ENCODE measurements at places on chromosomes 6 and 20.

DNA sequence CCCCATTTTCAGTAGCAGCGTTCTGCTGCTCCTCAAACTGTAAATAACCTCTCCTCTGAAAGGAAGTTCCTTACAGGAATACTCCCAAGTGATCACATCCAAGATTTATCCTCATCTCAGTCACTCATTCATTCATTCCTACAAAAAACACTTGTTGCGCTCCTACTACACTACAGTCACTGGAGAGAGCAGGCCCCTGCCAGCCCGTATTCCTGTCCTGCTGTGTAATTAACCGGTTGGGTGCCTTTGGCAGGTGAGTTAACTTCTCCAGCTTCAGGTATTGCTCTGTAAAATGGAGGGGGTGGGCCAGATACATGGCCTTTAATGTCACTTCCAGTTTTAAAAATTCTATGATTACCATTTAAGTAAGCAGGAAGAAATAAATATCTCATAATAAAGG is 15.0 kb upstream of the ZBTB24 start:
- DNase-seq, result no peak

DNA sequence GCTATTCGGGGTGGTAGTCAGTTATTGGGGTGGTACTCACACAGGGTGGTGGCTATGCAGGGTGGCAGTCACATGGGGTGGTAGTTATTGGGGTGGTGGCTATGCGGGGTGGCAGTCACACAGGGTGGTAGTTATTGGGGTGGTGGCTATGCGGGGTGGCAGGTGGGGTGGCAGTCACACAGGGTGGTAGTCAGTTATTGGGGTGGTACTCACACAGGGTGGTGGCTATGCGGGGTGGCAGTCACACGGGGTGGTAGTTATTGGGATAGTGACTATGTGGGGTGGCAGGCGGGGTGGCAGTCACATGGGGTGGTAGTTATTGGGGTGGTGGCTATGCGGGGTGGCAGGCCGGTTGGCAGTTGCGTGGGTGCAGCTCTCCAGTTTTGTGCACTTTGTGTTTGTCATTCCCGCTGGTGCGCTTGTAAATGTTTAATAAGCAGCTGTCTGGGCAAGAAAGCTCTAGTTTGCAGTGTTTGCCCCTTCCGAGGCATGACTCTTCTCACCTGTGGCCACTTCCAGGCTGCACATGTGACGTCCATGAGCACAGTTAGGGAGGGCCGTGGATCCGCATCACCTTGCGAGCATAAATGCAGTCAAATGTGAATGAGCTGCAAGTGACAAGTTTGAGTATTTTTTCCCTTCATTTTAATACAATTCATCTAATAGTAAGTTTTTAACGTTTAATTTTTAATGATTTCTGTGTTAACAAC is 219.0 kb upstream of the CST7 start:
- DNase-seq, result no peak

DNA sequence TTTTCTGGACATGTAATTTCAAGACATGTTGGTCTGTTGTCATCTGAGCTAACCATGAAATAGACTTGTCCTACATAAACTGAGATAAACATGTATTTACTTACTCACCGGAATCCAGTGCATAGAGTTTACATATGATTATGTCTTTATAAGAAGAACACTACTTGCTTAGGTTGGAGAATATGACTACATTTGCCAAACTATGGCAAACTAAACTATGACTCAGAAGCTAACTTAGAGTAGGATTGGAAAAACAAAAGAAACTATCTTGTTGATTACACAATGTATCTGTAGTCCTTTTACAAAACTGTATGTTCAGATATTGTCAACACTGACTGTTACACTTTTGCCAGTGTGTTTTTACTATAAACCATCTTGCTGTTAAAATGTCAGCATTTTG is 113.3 kb downstream of the CRYBG1 start:
- DNase-seq, result no peak

- DNase-seq, result no peak
Observed at GRCh38 chr6:113644861-113645575, 212.1 kb upstream of the MARCKS start.

- DNase-seq, result no peak
Observed at GRCh38 chr6:44054721-44055559, 72.3 kb downstream of the MRPL14 start.

DNA sequence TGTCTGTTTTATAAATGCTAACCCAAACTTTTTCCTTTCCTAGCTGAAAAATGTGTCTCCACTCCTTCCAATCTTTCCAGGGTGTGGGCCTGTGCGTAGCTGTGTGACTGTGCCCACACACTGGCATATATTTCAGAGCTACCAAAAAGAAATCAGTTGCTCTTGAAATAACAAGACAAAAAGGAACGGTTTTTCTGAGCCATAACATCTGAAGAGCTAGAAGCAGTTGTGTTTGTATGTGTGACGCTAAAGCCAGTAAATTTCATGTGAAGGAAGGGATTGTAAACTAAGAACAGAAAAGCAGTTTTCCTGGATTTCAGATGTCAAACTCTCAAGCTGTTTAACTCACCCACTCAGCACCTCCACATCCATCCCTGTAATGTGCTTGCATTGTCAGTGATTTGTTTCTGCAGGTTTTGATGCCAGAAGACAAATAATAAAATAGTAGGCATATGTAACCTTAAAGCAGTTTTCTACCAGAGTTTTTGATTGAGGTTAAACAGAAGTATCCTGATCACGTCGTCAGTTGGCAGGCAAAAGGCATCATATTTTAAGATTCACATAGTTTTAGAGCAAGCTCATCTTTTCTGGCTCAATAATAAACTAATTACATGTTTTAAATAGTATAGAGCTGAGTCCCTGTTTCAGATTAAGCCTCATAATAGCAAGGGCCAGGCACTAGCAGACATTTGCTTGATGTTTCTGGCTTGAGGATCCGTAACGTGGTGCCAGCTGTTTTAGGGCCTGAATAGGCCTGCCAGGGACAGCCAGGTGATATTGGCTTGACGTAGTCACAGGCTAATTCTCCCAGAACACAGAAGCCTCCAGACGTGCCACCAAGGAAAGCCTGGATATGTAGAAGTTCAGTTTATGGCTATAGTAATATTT is 90.9 kb downstream of the FOXO3 start:
- no peak for DNase-seq

DNA sequence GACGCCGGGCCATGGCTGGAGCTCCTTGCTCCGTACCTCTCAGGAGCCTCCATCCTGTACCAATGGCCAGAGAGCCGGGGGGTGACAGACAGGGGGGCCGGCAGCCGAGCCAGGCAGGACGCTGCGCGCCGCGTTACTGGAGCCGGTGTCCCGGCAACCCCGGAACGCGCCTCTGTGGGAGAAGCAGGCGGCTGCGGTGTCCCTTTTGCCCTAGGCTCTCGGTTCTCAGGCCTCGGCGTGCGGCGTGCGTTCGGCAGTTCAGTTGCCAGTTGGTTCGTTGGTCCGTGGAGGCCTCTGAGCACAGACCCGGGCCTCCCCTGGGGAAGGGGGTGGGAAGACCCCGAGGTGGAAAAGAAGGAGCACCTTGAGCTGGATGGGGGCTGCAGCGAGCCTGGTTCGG is at the start of gene SPATS1:
Gene SPATS1, plus strand, starts transcription at position 162 of the 400 bp plus-strand sequence. CDS start 446 bp downstream, outside the sequence.
- DNase-seq, result no peak

- DNase-seq, result no peak
Observed at GRCh38 chr6:146968041-146968760, 236.0 kb upstream of the STXBP5 start.

DNA sequence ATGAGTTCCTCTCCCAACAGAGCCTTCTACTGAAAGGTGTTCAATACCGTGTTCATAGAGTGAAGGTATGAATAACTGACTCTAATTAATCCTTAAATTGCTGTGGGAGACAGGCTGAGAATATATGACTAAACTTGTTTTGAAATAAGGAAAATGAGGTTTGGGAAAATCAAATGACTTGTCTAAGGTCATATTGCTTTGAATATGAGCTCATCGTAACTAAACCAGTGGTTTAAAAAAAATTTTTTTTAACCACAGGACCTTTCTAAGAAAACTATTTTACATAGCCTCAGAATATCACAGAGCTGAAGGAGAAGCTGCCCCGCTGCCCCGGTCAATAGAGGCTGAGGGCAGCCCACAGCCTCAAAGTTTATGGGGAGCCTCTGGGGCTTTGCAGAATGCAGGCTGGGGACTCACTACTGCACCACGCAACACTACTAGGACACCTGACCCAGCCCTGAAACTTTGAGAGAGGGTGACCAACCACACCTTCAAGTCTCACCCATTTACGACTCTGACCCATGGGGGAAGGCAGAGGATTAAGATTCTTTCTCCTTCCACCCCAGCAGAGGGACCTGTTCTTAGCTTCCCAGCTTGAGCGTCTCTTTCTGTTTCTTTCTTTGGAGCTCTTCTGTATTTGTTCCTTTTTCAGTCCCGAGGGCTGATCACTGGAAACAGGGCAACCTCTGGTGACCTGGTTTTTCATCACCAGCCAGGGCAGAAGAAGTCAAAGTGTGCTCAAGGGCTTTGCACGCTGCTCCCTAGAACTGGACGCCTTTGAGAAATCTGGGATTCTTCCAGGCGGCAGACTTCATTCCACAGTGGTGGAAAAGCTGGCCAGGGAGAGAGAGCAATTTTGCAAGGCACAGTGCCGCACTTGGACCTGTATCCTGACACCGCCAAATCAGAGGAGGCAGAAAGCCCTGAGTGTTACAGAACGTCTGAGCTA is 220.2 kb downstream of the ATXN1 start:
- DNase-seq, result no peak

GRCh38 chr20:15654208-15654649 is 919.0 kb downstream of the KIF16B start:
- no peak for DNase-seq

DNA sequence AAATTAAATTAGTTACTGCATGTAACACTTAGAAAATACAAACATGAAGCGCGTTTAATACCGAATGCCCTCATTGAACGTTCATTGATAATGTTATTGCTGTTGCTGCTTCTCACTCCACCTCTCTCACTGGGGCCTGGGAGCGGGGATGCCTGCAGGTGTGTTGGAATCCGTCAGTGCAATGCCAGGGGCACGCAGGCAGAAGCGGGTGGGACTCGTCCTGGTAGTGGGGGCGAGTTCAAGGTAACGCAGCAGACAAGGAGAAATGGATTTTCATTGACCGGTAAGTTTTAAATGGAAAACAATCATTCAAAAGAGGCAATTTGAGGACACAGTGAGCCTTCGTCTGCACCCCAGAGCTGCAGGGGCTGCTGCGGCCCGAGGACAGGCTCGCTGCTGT is 71.2 kb upstream of the AFDN start:
- DNase-seq, result no peak

DNA sequence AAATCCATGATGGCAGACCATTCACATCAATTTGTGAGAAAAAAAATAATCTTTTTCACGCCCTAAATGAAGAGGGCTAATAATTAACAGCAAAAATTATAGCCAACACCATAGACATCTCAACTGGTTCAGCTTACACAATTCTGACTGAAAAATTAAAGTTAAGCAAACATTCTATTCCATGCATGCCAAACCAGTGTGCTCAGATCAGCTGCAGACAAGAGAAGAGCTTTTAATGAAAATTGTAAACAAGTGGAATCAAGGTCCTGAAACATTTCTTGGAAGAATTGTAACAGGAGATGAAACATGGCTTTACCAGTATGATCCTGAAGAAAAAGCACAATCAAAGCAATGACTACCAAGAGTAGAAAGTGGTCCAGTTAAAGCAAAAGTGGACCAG is 710.4 kb downstream of the EPHA7 start:
- no peak for DNase-seq

GRCh38 chr20:51353491-51353890 is 189.0 kb downstream of the NFATC2 start:
- no peak for DNase-seq

- no peak for DNase-seq
Observed at GRCh38 chr6:14673201-14673600, 555.6 kb downstream of the CD83 start.

GRCh38 chr6:169169375-169169774 is 84.3 kb downstream of the THBS2 start:
- no peak for DNase-seq

DNA sequence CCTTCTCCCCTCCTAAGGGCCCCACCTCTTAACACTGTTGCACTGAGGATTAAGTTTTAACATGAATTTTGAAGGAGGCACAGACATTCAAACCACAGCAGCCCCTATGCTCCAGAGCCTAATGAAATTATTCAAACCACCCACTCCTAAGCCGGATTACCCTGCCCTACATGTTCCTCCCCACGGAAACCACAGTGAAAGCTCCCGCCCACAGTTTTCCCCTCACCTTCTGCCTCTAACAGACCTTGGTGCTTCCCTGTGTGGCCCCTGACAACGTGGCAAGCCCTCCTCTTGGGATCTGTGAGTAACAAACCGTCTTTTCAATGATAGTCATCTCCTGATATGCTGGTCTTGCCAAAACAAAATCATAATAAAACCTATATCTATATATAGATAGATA is 74.8 kb downstream of the RIN2 start:
- DNase-seq, result no peak

DNA sequence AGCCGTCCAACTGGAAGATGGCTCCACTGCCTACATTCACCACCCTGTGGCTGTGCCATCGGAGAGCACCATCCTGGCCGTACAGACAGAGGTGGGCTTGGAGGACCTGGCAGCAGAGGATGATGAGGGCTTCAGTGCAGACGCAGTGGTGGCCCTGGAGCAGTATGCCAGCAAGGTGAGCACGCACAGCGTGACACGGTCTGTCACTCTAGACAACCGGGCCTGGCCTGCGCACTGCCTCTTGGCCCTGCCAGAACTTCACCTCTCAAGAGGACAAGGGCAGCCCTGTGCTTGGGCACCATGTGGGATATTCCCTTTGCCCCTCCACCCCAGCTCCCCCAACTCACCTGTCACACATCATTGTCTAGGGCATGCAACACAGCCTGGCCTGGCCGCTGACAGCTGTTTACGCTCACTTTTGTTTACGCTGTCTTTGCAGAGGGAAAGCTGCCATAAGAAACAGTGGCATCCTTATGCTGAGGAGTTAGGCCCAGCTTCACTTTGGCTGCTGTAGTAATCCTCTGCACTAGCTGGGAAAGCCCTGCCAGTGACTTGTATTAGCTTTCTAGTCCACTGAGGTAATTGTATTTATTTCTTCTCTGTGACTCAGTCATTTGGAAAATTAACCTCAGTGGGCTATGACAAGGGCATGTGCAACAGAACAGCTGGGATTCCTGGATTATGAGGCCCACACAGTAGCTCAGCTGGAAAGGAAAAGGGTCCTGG is 9.8 kb upstream of the DEF6 start:
- no peak for DNase-seq

DNA sequence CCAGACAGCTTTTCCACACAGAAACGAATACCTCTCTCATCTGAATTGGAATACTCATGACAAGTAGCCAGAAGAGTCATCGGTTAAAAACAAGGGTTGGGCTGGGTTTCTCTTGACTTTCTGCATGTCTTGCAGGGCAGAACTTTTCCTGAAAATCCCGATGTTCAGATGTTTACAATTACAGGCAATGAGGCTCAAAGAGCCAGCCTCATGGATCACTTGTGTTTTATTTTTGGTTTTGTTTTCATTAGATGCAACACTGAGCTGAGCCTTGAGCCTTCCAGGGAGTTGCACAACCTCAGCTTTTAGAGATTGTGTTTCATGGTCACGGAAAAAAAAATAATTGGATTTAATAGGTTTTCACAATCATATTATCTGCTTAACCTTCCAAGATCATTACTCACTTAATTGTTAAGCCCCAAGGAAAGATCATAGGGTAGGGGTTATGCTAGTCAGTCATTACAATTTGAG is 288.1 kb upstream of the PRDM1 start:
- no peak for DNase-seq

- DNase-seq, result no peak
Observed at GRCh38 chr6:169542491-169542890, 159.3 kb downstream of the WDR27 start.

GRCh38 chr6:124551711-124552233 is 410.5 kb upstream of the RNF217 start:
- no peak for DNase-seq

- DNase-seq, result no peak
Observed at GRCh38 chr20:62941792-62942191, 3.8 kb downstream of the GID8 start.

GRCh38 chr6:165988757-165989456 is 178.7 kb downstream of the TBXT start:
- no peak for DNase-seq

Data from anterior cingulate cortex (tissue), 58 donors.